ENCODE measurements at places on chromosomes 4 and X.
A peak's percentile ranks its signal among the peaks of the same experiment; 100 is the strongest.

DNA sequence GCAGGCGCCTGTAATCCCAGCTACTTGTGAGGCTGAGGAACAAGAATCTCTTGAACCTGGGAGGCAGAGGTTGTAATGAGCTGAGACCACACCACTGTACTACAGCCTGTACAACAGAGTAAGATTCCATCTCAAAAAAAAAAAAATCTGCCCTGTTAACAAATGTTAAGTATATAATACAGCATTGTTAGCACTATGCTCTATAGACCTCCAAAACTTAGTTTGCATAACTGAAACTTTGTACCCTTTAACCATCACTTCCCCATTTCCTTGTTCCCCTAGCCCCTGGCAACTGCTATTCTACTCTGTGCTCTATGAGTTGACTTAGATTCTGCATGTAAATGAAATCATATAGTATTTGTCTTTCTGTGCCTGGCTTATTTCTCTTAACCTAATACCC, 76.7 kb downstream of the TAB3 start:
- DNase-seq: no peak

- DNase-seq: no peak
Measured at GRCh38 chr4:1890979-1891570, 19.9 kb downstream of the NSD2 start.

DNA sequence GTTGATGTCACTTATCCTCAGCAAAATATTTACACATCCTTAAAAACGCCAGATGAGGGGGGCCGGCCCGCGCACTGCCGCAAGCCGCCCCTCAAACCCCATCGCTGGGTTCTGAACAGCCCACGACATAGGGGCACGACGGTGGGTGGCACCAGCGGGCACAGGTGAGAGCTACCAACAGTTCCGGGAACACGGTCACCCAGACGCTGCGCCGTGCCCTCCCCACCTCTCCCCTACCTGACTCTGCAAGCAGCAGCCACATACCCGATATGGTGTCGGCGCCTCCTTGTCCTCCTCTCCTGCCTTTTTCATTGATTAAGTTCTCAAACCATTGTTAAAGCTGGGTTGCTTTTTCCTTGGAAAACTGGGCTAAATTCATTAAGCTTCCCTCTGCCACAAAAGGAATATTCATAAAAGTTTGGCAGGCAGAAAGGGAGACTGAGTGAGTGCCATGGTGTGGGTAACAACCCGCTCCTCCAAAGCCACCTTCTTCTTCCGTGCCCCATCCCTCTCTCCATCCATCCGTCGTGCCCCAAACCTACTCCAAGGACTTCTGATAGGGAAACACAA, 1.4 kb downstream of the RAI2 start:
- peak; percentile 42 for DNase-seq

GRCh38 chrX:46722742-46723568, 36.0 kb downstream of the SLC9A7 start:
- DNase-seq: no peak

DNA sequence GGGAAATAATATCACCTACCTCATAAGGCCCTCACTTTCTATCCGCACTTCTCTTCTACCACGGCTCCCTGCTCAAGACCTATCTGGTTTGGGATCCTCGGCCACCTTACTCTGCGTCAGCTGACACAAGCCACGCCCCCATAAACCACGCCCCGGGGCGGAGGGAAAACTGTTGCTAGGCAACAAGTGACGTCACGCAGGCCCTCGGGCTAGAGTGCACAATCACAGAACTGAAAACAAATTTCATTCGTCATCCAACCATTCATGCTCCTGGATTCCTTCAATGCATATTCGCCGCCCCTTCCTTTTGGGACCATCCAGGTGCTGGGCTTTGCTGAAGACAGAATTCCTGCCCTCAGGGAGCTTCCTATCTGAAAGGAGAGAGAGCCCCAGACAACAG, 66.3 kb downstream of the SMC1A start:
- no peak for DNase-seq

Measured in CD4-positive, alpha-beta T cell (primary cell).